ENCODE measurements at places on chromosomes 3 and 15. TPM values are rescaled to one million over a fixed set of nuclear protein-coding genes. Genes with fewer than 3 reads are reported as not detected.

GRCh38 chr3:172803489-172803888, 53.0 kb downstream of the ECT2 start:
- DNase-seq, result no peak
- H3K27me3 ChIP-seq, result no peaks in the 10 kb centered on the region
- no peak overlapping the region for H3K4me3 ChIP-seq
- H3K4me1 ChIP-seq, result no peaks in the 10 kb centered on the region
- no peak overlapping the region for H3K27ac ChIP-seq
- peaks cover 70% of the 10 kb centered on the region for H3K36me3 ChIP-seq

GRCh38 chr15:25900901-25901300, 37.8 kb upstream of the ATP10A start:
- H3K4me3 ChIP-seq, result no peak overlapping the region
- no peaks in the 10 kb centered on the region for H3K4me1 ChIP-seq
- H3K27me3 ChIP-seq, result peaks cover 15% of the 10 kb centered on the region
- DNase-seq, result no peak
- no peak overlapping the region for H3K27ac ChIP-seq
- H3K36me3 ChIP-seq, result no peaks in the 10 kb centered on the region

FBXO40 gene
- total RNA-seq, result not detected

CADM2 gene
- 24.1 TPM for total RNA-seq

DNA sequence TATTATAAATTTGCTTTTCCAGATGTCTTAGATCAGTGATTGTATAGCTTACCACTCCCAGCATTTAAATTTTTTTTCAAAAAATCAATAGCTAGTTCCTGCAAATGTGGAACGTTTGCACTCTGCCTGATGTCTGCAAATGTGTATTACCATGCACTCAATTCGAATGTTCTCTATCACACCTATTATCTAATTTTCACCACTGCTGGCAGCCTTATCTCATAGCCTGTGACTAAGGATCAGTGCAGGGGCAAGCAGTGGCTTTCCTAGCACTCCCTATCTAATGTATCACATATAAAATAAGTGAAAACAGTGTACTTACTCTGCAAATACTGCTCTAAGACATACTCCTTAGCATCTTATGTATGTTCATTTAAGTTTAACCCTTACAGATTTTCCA, 196.3 kb upstream of the PLSCR5 start:
- no peak for DNase-seq
- no peaks in the 10 kb centered on the region for H3K27me3 ChIP-seq
- no peak overlapping the region for H3K4me3 ChIP-seq
- no peaks in the 10 kb centered on the region for H3K36me3 ChIP-seq
- H3K27ac ChIP-seq, result no peak overlapping the region

PIGZ gene
- total RNA-seq, result 0.59 TPM

DNA sequence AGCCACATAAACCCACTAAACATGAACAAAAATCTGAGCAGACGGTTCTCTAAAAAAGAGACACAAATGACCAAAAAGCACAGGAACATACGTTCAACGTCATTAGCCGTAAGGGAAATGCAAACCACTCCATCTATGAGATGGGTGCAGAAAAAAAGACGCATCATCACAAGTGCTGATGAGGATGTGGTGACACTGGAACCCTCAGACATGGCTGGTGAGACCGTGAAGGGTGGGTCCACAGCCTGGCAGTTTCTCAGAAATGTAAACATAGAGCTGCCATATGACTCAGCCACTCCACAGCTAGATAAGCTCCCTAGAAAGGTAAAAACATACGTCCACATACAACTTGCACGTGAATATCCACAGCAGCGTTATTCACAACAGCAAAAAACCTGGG, 23.3 kb downstream of the PCSK6 start:
- no peaks in the 10 kb centered on the region for H3K4me1 ChIP-seq
- H3K36me3 ChIP-seq, result no peaks in the 10 kb centered on the region
- no peak overlapping the region for H3K4me3 ChIP-seq
- DNase-seq, result peak; percentile 5
- H3K27me3 ChIP-seq, result no peaks in the 10 kb centered on the region

- DNase-seq, result no peak
- no peak overlapping the region for H3K4me3 ChIP-seq
- H3K27me3 ChIP-seq, result no peaks in the 10 kb centered on the region
- H3K27ac ChIP-seq, result no peak overlapping the region
- no peaks in the 10 kb centered on the region for H3K36me3 ChIP-seq
Measured at GRCh38 chr3:105847452-105847851, 21.4 kb downstream of the CBLB start.

- no peaks in the 10 kb centered on the region for H3K4me1 ChIP-seq
- no peaks in the 10 kb centered on the region for H3K36me3 ChIP-seq
- no peak overlapping the region for H3K4me3 ChIP-seq
- no peak overlapping the region for H3K27ac ChIP-seq
Measured at GRCh38 chr3:39429466-39429865, 22.9 kb downstream of the RPSA start.

Measured in endodermal cell (in vitro differentiated cells).